ENCODE measurements at places on chromosomes 2 and 18. TPM values are rescaled to one million over a fixed set of nuclear protein-coding genes. Genes with fewer than 3 reads are reported as not detected.
A peak's percentile ranks its signal among the peaks of the same experiment; 100 is the strongest.

Gene DUSP2
- total RNA-seq, result 5.2 TPM

DNA sequence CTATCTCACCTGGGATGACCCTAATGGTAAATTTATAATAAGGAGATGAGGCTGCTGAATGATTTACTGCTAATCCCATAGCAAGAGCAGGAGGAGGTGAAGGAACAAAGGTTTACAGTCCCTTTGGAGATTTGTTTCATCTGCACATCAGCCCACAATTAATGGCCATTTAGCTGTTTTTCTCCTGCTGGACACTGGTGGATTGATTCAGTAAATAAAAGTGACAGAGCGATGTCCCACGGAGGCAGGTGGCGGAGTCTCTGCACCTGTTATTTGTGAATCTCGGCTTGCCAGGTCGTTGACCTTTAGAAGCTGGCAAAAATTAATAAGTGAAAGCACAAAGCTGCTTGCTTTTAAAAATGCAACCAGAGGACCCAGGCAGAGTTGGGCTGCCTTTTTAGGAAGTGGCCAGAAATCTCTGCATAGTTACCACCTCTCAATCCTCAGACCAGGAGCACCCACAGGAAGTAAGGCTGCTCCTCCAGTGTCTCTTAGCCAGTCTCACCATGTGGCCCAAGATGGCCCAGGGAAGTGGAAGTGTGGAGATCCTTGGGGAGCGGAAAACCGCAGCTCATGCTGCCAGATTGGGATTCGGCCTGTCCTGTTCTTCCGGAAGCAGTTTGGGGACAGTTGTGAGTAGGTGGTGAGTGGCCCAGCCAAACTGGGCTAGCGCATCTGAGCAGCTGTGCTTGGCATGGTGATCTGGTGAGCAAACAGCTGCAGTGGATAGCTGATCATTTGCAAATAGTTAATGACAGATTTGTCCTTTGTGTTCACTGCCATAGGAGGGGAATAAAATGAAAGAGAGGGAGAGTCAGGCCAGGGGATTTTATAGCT lies 1005.7 kb upstream of the PIK3C3 start:
- no peak overlapping the region for H3K27ac ChIP-seq
- no peak overlapping the region for H3K4me3 ChIP-seq

GRCh38 chr2:183125659-183126341 lies 1.6 kb downstream of the NUP35 start:
- no peaks in the 10 kb centered on the region for H3K36me3 ChIP-seq
- H3K27ac ChIP-seq, result no peak overlapping the region
- no peaks in the 10 kb centered on the region for H3K27me3 ChIP-seq
- no peak for DNase-seq
- no peak overlapping the region for H3K4me3 ChIP-seq

GRCh38 chr2:7809640-7810039 lies 872.2 kb upstream of the ID2 start:
- H3K4me1 ChIP-seq, result no peaks in the 10 kb centered on the region
- no peak for DNase-seq
- H3K36me3 ChIP-seq, result no peaks in the 10 kb centered on the region
- no peaks in the 10 kb centered on the region for H3K27me3 ChIP-seq
- no peak overlapping the region for H3K27ac ChIP-seq
- no peak overlapping the region for H3K4me3 ChIP-seq

GRCh38 chr2:40690036-40690435 lies 238.1 kb upstream of the SLC8A1 start:
- no peak for DNase-seq
- H3K27ac ChIP-seq, result peak overlapping the region; percentile 53
- no peak overlapping the region for H3K4me3 ChIP-seq
- H3K36me3 ChIP-seq, result no peaks in the 10 kb centered on the region

DNA sequence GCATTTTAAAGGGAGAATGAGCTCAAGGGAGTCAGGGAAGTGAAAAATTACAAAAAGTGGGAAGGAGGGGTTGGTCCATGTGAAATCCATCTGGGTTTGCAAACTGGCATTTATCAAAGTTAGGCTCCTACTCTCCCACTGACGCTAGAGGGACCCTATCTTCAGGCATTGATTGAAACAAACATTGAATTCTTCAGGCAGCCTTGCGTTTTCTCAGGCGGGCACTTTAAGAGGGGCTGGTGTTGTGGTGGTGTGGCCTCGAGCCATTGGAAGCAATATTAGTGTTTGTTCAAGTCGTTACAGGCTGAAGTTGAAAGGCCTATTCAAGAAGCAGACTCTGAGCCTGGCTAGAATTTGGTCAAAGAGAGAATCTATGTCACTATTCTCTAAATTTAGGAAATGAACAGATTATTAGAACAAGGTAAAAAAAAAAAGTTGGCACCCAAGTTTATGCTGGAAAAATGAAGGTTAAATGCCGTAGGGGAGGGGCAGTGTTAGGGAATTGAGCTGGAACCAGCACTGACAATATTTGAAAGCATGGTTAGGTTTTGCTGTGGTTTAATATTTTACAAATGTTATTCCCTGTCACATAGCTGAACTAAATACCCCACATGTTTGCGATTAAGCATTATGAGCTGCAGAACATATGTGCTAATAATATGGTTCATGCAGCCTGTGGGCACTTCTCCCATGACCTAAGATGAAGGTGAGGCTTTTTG lies 36.8 kb downstream of the STON1 start:
- H3K36me3 ChIP-seq, result no peaks in the 10 kb centered on the region
- no peaks in the 10 kb centered on the region for H3K4me1 ChIP-seq
- H3K4me3 ChIP-seq, result no peak overlapping the region
- DNase-seq, result no peak

Data from prostate gland (tissue), 2 donors.